ENCODE measurements at places on chromosomes 7 and 10.

DNA sequence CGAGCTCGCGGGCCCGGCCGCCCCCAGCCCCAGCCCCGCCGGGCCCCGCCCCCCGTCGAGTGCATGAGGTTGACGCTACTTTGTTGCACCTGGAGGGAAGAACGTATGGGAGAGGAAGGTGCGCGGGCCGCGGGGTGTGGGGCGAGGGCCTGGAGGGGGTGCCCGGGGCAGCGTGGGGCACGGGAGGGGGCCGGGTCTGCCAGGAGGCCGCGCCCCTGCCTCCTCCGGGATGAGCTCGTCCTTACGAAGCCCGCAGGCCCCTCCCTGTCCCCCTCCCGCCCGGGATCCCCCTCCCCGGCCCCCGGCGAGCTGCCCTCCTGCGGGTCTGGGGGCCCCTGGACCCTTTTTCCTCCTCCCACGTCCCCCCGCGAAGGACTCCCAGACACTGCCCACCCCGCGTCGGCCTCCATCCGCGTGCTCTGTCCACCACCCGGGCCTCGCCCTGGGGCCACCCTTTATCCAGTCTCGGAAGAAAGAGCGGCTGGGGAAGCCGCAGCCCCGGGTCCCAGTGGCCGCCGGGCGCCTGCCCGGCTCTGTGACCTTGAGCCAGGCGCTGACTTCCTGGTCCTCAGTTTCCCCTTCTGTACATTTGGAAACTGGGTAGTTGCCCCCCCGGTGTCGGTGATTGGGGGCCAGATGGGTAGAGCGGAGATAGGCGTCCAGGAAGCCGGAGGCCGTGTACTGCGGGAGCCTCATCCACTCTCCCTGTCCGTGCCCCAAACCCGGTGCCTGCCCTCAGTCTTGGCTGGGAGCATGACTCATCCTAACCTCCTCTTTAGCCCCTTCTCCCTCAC, 521 bp downstream of the LIMK1 start:
- peak; percentile 28 for DNase-seq

- DNase-seq, result no peak
Observed at GRCh38 chr7:19128856-19129255, 11.4 kb upstream of the TWIST1 start.

DNA sequence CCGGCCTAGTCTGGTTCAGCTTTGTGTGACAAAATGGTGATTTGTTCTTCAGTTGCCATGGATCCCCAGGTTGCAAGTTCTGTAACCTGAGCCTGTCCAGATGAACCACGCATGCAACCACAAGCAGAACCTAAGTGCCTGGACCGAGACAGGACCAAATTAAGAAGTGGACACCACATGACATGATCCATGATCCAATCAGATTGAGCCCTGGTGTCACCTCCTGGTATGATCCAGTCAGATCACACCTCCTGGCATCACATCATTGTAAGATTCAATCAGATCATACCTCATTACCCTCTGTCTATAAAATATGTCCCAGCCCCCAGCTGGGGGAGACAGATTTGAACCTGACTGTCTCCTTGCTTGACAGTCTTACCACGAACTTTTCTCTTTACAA, 70.0 kb downstream of the MALSU1 start:
- DNase-seq, result no peak

- DNase-seq, result no peak
Observed at GRCh38 chr7:37284805-37285231, 163.8 kb downstream of the ELMO1 start.

DNA sequence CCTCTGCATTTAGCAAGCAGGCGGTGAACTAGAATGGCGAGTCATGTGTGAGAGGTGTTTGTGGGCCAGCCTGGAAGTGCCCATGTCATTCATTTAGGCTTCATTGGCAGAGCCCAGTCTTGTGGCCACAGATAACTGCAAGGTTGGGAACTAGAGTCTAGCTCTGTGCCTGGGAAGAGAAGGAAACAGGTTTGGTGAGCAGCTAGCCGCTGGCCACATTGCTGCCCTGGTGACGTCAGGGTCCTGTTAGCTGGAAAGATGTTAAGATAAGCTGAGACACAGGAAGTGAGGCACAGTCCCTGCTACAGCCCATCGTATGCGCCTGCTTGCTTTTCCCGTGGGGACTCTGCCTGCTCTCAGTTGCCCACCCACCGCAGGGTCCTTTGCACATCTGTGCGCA, 185.5 kb downstream of the CAMK1D start:
- DNase-seq, result no peak

DNA sequence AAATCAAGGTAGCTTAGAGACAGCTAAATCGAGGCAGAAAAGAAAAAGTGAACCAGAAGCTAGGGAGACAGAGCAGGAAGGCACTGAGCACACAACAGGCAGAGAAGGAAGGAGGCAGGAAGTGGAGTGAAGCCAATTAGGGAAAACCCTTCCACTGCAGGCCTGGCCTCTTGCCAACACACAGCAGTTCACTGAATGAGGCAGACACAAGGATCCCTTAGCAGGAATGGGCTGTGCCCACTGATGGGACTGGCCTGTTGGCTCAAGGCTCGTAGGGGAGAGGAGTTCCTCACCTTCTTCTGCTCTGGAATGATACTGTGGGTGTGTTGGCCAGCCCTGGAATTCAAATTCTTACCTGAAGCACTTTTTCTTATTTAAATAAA, 220.3 kb upstream of the STK17A start:
- no peak for DNase-seq

DNA sequence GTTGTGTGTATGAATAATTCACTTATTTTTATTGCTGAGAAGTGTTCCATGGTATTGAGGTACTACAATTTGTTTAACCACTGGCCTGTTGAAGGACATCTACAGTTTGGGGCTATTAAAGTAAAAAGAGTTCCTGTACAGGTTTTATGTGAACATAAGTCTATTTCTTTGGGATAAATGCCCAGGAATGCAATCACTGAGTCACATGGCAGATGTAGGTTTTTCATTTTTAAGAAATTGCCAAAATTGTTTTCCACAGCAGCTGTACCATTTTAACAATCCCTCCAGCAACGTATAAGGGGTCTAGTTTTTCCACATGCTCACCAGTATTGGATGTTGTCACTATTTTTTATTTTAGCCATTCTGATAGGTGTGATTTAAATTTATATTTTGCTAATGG, 243.9 kb downstream of the TNS3 start:
- no peak for DNase-seq

DNA sequence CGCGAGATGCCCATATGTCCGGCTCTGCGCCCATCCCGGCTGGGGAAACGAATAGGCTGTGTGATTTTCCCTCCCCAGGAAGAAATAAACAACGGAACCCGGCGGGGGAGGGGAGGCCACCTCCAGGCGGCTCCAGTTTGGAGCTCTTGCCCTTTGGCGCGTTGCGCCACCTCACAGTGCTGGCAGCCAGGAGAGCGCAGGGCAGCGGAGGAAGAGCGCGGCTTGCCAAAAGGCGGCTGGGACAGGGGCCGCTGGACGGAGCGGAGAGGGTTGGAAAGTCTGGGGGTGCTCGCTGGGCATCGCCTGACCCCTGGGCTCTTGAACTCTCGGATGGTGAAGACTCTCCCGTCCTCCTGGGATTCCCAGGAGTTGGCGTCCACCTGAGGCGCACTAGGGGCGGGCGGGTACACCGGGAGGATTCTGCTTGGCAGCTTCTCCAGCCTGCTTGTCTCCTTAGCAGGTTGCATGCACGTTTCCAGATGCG, 5.3 kb upstream of the NEUROG3 start:
- no peak for DNase-seq

DNA sequence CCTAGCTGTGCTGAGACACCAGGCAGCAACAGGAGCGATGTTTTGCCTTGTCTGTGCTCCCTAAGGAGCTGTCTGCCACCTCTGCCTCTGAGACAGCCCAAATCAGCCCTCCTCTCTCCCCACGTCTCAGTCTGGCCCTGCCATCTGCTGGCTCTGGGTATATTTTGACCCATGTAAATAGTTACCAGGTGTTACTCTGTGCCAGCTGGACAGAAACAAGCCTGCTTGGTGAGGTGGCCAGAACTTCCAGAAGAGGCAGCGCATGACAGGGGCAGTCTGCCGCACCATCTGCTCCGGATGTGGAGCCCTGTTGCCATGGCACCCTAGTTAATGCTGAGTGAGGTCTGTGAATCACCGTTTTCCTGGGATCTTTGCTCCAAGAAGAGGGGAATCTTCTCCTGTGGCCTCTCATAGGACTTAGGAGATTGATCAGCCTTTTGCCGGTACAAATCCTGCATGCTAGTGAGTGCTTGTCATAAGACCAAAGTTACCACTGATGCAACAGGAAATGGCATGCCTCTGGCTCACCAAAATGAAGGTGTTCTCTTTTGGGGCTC, 31.8 kb downstream of the GSTO2 start:
- DNase-seq, result no peak

DNA sequence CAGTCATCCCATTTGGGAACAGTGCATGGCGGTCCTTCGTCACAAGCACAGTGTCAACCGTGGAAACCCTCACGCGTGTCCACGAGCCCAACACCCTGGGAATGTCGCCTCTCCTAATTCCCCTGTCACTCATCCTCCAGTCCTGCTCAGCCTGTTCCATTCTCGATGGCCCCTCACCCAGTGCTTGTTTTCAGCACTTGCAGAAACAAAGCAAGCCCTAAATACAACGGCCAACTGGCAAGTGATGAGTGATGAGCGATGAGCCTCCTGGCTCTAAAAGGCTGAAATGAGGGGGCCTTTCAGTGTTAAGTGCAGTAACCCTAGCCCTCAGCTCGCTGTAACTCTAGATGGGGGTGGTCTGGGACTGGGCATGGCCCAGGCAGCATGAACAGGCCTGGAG, 22.6 kb downstream of the NKX2-3 start:
- DNase-seq, result no peak

DNA sequence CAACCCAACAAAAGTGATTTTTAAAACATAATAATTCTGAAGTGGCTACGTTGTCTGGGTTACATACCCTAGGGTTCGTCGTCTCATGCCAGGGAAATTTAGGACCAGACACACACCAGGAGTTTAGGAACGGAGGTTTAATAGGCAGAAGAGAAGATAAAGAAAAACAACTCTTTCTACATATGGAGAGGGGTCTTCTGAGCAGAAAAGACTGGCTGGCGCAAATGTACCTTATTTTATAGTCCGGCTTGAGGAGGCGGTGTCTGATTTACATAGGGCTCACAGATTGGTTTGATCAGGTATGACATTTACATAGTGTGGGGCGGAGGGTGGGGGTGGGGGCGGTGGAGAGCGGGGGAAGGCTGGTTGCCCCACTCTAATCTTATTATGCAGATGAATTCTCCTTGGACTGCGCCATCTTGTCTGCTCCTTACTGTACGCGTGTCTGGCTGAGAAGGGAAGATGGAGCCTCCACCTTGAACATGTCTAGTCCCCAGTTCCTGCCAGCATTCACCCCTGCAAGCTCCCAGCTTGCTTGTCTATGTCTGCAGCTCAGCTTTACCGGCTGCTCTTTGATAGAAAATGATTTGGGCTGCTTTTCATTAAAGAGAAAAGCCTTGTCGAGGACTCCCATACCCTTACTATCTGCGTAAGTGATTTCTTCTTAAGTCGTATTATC, 98.7 kb downstream of the RALA start:
- DNase-seq, result no peak

- no peak for DNase-seq
Observed at GRCh38 chr7:25615593-25615992, 387.3 kb upstream of the NPVF start.

- no peak for DNase-seq
Observed at GRCh38 chr10:89390476-89391225, 1.8 kb upstream of the IFIT1 start.

DNA sequence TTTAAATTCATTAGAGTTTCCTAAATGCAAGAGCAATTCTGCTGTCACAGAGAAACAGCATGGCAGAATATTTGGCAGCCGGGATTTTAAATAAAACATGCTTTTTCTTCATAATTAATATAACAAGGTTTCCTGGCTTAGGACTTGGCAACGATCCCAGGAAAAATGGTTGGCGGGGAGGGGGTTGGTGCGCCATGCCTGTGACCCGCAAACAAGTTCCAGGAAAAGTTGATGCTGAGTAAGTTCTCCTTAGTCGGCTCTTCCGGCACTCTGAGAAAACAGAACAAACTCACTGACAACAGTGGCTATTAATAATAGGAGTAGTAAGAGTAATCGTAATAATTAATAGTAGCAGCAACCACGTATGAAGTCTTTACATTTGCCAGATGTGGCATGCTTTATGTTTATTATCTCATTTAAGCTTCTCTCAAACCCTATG, 4.6 kb downstream of the HABP2 start:
- DNase-seq, result no peak

GRCh38 chr7:143455942-143456341, 12.7 kb downstream of the TAS2R60 start:
- no peak for DNase-seq

DNA sequence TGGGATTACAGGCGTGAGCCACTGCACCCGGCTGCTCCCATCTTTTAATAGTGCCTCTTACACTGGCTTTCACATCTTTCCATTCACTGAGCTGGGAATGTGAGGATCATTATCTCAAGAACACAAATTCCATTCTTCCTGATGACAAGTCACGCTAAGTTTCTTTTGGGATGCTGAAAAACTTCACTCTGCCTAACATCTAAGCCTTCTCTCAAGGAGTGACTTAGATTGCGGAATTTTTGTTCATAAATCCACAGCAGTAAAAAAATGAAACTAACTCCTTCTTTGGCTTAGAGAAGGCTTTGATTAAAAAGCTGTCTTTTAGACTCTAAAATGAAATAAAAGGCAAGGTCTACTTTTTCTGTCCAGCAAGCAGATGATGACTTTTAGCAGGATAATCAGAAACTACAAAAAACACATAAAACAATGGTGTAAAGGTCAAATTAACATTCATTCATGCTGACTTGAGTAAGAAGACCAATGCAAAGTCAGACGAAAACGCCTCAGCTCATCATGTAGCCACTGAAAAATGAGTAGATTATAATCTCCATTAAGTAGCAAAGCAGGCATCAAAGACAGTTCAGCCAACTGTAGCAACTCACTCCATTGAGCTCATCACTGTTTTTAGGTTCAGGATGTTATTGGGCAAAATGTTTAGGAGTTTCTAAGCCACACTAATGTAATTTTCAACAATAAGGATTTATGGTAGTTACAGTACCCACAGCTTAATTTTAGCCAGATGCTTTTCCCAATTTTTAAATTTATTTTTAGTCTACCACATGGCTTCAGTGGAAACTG, 178.8 kb downstream of the ELMO1 start:
- DNase-seq, result no peak

- no peak for DNase-seq
Observed at GRCh38 chr10:129500617-129501339, 33.7 kb downstream of the MGMT start.

- no peak for DNase-seq
Observed at GRCh38 chr10:103676058-103676785, 179.2 kb downstream of the SH3PXD2A start.

DNA sequence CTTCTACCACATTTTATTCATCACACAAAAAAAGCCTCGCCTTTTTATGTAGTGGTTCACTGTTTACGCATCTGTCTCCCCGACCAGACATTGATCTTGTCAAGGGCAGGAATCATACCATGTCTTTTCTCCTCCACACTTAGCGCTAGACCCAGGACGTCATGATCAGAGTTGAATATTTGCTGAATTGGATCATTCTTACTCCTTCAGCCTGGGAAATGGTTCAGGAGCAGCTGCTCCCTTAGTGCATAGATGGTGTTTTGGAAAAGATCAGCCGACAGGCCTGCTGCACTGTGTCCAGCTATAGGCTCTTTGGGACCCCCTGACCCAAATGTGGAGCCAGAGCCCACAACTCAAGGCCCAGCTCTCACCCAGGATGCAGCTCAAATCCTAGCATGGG, 249.1 kb upstream of the TMEM72 start:
- no peak for DNase-seq

GRCh38 chr7:7536396-7537019, 835 bp upstream of the COL28A1 start:
- DNase-seq, result no peak

All from activated naive CD4-positive, alpha-beta T cell treated with anti-CD3 and anti-CD28 coated beads, Interleukin-2, amount 50 U/mL, for 16 hours (primary cell).